ENCODE measurements at places on chromosomes 11 and 22. TPM values are rescaled to one million over a fixed set of nuclear protein-coding genes. Genes with fewer than 3 reads are reported as not detected.

Gene BCR
- 48.0 TPM for total RNA-seq

Gene OR52L1
- total RNA-seq: not detected

Gene TMEM121B
- 12.5 TPM for total RNA-seq

Gene ZFTA
- 32.1 TPM for total RNA-seq

Gene CCDC73
- total RNA-seq: not detected

Gene MRGPRE
- not detected for total RNA-seq

Gene MICAL2
- 13.1 TPM for total RNA-seq

Gene FOSL1
- total RNA-seq: not detected

Gene MRGPRF
- total RNA-seq: 0.92 TPM

Gene DGCR6L
- 42.2 TPM for total RNA-seq

Gene MMP11
- 14.3 TPM for total RNA-seq

Gene OR10D3
- total RNA-seq: not detected

Gene MISFA
- total RNA-seq: 1.2 TPM
